ENCODE measurements at places on chromosomes 5 and 9.

DNA sequence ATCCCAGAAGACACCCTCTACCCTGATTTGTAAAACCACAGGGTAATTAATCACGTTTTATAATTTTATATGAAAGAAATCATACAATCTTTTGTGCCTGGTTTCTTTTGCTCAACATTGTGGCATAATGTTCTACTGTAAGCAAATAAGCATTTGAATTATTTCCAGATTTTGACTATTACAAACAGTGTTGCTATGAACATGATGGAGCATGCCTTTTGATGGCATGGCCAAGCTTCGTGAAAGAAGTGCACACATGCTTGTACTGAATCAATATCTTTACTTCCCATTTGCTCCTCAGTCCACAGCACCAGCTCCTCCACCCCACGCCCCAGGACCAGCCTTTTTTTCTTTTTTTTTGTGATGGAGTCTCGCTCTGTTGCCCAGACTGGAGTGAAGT is 29.9 kb downstream of the ACSL6 start:
- no peak for DNase-seq

DNA sequence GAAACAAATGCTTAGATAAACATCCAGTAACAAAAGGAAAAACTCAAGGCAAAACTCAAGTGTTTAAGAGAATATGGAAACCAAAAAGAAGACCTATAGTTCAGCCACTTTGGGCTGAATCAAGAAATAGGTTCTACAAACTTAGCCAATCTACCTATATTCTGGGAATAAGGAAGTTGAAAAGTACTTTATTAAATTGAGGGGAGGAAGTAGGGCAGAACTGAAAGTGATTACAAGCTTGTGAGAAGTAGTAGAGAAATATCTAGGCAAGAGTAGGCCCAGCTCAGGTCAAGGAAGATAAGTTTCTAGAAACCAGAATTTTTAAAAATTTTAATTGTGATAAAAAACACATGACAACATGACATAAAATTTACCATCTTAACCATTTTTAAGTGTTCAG is 384.8 kb upstream of the PCSK5 start:
- DNase-seq = no peak

DNA sequence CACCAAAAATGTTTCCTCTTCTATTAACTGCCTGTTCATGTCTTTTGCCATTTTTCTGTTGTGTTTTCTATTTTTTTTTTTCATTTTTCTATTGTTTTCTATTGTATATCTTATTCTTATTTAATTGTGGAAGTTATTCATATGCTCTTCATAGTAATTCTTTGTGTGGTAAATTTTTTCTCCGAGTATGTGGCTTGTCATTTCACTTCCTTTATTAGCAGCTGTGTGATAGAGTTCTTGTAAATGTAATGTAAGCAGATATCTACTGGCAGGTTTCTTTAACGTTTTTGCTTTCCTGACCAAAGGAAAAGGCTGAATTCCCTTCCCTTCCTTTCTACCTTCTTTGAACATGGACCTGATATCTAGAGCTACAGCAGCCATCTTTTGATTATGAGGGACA is 5.8 kb upstream of the PLPP1 start:
- no peak for DNase-seq

- DNase-seq = no peak
Measured at GRCh38 chr9:2849941-2850340, 6.0 kb upstream of the PUM3 start.

Measured in CD4-positive, alpha-beta T cell treated with Interferon gamma for 1 hour (primary cell).